ENCODE measurements at places on chromosomes 3 and 15. TPM values are rescaled to one million over a fixed set of nuclear protein-coding genes. Genes with fewer than 3 reads are reported as not detected.

- no peak for DNase-seq
Measured at GRCh38 chr3:149204390-149204991, 17.1 kb downstream of the CP start.

DNA sequence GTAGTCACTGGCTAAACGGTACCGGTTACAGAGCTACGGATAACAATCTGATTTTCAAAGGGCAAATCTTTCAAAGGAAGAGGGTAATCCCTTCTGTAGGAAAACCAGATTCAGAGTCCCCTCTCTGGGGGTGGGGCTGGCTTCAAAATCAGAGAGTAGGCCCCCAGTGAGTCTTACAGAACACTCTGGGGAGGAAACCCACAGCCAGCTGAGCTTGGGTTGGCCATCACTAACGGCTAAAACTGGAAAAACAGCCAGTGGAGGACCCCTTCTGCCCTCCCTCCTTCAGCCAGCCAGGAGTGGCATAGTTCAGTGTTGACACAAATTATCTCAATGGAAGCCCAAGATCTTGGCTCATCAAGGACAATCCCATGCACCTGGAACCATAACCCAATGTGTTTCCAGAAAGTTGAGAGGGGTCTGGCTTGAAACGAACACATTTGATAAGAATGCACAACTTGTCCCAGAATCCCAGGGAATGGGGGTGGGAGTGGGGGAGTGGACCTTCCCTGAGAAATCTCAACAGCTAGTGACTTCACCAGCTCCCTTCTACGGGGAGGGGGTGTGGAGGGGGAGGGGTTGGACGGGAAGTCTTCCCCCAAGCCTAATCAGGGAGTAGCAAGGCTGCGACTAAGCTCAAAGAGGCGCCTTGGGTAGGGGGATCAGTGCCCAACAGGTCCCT, 1.0 kb downstream of the RASL12 start:
- DNase-seq: no peak

DNA sequence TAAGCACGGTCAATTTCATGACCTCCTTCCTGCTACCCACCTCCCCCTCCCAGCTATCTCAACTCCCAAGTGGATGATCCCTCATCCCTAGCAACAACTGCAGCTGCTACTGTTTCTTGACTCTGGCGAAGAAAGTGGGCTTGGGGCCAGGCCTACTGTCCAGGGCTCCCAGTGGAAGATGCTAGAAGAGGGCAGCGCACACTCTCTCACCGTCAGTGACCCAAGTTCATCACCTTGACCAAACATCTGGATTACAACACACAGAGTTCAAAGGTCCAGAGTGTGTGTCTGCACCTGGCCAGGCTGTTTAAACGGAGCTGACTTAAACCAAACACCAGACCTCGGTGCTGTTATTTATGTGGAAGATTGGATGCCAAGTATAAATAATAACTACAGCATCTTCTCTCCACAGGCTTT, 385.6 kb downstream of the SHQ1 start:
- DNase-seq: no peak

- peak; percentile 98 for DNase-seq
Measured at GRCh38 chr3:43389388-43390254, 103.3 kb downstream of the SNRK start.

EIF5A2 gene
- 4.1 TPM for total RNA-seq

TYRO3 gene
- total RNA-seq: 5.0 TPM

C2CD4A gene
- total RNA-seq: 2.7 TPM

SERPINI2 gene
- total RNA-seq: not detected

GOLGA8K gene
- total RNA-seq: 0.19 TPM

TRMT10C gene
- total RNA-seq: 36.1 TPM

FAM131A gene
- total RNA-seq: 32.9 TPM
